ENCODE measurements at places on chromosomes 7 and 10.

GRCh38 chr7:135560631-135561030 lies 2.9 kb downstream of the NUP205 start:
- no peaks in the 10 kb centered on the region for H3K27me3 ChIP-seq
- peaks cover 8% of the 10 kb centered on the region for H3K4me1 ChIP-seq
- H3K4me3 ChIP-seq = no peak overlapping the region
- no peaks in the 10 kb centered on the region for H3K36me3 ChIP-seq
- no peak for DNase-seq

- DNase-seq = no peak
- H3K4me3 ChIP-seq = no peak overlapping the region
- peaks cover 21% of the 10 kb centered on the region for H3K4me1 ChIP-seq
- H3K27ac ChIP-seq = peak overlapping the region; percentile 34
- H3K27me3 ChIP-seq = no peaks in the 10 kb centered on the region
- no peaks in the 10 kb centered on the region for H3K36me3 ChIP-seq
Observed at GRCh38 chr7:133071506-133071905, 10.4 kb downstream of the CHCHD3 start.

DNA sequence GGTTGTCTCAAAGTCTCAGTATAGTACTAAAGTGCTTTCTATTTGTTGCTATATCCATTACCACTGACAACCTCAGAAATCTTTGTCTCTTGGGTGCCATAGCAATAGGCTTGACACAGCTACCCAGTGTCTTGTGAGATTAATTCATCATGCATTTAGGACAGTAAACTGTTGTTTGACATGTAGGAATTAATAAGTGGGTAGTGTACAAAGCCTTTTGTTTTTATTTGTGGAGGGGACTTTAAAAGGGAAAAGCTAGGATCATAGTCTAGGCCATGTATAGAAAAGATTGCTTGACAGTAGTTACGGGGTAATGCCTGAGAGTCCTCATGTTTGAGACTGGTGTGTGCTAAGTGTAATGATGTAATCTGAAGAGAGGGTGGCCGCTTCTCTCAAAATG lies 102.6 kb upstream of the AGR3 start:
- H3K36me3 ChIP-seq = no peaks in the 10 kb centered on the region
- no peaks in the 10 kb centered on the region for H3K4me1 ChIP-seq
- DNase-seq = no peak

DNA sequence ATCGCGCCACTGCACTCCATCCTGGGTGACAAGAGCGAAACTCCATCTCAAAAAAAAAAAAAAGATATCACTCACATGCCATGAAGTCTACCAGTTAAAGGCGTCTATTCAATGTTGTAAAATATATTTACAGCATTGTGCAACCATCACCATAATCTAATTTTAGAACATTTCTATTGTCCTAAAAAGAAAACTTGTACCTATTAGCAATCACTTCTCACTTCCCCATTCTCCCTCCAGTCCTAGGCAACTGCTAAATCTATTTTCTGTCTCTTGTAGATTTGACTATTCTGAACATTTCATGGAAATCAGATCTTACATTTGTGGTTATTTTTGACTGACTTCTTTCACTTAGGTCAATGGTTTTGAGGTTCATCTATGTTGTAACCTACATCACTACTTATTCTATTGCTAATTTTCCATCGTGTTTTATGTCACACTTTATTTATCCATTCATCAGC lies 25.2 kb upstream of the OTUD1 start:
- H3K4me1 ChIP-seq = peaks cover 20% of the 10 kb centered on the region
- H3K36me3 ChIP-seq = no peaks in the 10 kb centered on the region
- no peak overlapping the region for H3K4me3 ChIP-seq
- H3K27me3 ChIP-seq = no peaks in the 10 kb centered on the region

DNA sequence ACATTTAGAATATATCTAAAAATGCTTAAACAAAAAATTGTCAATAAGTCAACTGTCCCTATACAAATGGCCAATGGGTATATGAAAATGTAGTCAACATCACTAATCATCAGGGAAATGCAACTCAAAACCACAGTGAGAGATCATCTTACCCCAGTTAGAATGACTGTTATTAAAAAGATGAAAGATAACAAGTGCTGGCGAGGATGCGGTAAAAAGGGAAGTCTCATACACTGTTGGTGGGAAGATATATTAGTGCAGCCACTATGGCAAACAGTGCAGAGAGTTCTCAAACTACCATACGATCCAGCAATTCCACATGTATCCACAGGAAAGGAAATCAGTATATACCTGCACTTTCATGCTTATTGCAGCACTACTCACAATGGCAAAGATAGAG lies 48.6 kb upstream of the APBB1IP start:
- H3K27me3 ChIP-seq = no peaks in the 10 kb centered on the region
- H3K27ac ChIP-seq = no peak overlapping the region
- H3K4me3 ChIP-seq = no peak overlapping the region
- H3K36me3 ChIP-seq = no peaks in the 10 kb centered on the region
- DNase-seq = no peak

DNA sequence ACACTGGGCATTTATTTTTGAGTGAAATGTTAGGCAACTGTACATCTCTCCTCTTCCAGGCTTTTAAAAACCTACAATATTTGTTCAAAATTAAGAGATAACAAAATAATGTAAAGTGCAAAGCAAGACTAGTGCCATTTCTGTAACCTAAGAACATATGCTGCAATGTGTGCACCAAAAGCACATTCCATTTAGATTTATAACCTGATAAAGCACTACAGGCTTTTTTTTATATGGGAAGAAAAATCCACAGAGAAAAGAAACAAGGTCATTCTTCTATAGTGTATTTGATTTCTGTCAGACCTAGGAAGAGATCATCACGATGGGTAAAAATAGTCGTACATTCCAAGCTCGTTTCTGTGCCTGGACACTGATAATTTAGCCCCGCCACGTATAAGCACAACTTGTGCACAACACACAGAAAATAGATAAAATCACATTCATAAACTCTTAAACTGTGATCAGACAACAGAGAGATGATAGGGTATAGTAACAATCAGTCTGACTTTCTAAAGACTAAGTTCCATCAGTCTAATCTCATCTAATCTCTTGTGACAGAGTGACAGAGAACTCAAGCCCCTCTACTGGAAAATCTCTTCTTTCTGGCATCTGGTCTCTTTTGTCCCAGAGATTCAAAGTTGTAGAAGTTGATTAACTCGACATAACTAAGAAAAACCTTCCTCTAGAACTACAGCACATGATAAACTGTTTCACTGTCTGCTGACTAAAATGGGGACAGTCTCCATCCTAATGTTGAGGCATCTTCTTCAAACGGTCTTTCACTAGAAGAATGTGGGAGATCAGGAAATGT lies 6.7 kb downstream of the LAMB1 start:
- no peaks in the 10 kb centered on the region for H3K36me3 ChIP-seq
- H3K27me3 ChIP-seq = no peaks in the 10 kb centered on the region
- no peak overlapping the region for H3K4me3 ChIP-seq
- DNase-seq = no peak
- no peak overlapping the region for H3K27ac ChIP-seq

GRCh38 chr7:122528879-122529481 lies 169.9 kb downstream of the RNF133 start:
- no peak overlapping the region for H3K27ac ChIP-seq
- no peaks in the 10 kb centered on the region for H3K36me3 ChIP-seq
- H3K4me3 ChIP-seq = no peak overlapping the region
- DNase-seq = no peak
- H3K27me3 ChIP-seq = no peaks in the 10 kb centered on the region

- no peak for DNase-seq
- no peak within 1 kb of the TSS for H3K27ac ChIP-seq
- no peak within 1 kb of the TSS for H3K4me3 ChIP-seq
- H3K4me1 ChIP-seq = peaks cover 27% of the 10 kb centered on the region
- H3K36me3 ChIP-seq = no peaks in the 10 kb centered on the region
Observed at GRCh38 chr10:123147635-123148413, at the start of gene HMX2. TSS of gene HMX2 (plus strand) at chr10:123148136. CDS start at chr10:123148379, 243 bp downstream.
